Sigmoid colon (tissue), 7 donors: ENCODE measurements at places on chromosomes 1 and 21.
A peak's percentile ranks its signal among the peaks of the same experiment; 100 is the strongest.

DNA sequence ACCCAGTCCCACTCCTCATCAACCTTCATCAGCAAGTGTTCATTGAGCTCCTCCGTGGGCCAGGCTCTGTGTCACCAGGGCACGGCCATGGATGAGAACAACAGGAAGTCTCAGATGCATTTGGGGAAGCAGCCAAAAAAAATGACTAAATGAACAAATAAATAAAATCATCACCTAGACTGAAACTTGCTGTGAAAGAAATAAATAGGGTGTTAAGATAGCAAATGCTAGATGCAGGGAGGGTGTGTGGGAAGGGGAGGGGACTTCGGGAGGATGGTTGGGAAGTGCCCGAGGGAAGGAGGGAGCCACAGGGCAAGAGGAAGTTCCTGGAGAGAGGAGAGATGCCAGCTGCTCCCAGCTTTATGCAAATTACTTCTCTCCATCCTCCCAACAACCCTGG lies 696.7 kb downstream of the PTPRU start:
- DNase-seq: peak; percentile 26

GRCh38 chr1:158005224-158005623 lies 11.8 kb downstream of the KIRREL1 start:
- no peak for DNase-seq

GRCh38 chr1:151147132-151147503 lies 687 bp upstream of the SEMA6C start:
- no peak for DNase-seq

DNA sequence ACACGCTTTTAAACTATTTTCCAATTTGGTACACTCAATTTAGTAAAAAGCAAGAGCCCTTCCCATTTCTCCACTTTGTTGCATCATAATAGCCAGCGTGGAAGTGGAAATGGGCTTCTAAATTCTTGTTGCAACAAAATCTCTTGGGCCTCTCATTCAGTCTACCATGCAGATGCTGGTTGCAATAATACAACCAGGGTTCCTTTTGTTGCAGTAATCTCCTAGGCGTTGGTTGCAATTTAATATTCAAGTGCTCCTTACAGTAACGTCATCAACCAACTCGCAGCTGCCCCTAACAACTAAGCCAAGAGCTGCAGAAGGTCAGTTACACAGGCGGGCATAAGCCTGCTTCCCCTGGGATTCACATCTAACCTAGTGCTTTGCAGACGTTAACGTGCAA lies 2.7 kb upstream of the HDGF start:
- DNase-seq: no peak

DNA sequence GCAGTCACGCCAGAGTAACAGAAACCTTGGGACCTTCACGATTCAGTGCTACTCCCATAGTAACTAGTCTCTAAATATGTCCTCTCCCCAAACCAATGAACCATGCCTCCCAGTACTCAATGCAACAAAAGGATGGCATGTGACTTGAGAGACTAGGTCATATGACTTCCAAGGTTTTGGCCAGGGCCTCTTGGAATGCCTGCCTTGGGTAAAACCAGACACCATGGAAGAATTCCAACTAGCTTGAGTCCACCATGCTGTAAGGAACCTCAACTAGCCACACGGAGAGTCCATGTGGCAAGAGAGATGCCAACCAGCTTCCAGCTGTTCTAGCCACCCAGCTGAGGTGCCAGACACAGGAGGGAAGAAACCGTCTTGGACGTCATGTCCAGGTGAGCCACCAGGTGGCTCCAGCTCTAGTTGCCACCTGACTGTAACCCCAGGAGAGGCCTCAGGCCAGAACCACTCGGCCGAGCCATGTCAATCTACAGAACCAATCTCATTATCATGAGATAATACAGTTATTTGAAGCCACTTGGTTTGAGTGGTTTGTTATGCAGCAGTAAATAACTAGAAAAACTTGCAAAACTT lies 115.0 kb downstream of the SYF2 start:
- no peak for DNase-seq

GRCh38 chr1:46183079-46183847 lies 7.0 kb upstream of the P3R3URF start:
- DNase-seq: peak; percentile 72

DNA sequence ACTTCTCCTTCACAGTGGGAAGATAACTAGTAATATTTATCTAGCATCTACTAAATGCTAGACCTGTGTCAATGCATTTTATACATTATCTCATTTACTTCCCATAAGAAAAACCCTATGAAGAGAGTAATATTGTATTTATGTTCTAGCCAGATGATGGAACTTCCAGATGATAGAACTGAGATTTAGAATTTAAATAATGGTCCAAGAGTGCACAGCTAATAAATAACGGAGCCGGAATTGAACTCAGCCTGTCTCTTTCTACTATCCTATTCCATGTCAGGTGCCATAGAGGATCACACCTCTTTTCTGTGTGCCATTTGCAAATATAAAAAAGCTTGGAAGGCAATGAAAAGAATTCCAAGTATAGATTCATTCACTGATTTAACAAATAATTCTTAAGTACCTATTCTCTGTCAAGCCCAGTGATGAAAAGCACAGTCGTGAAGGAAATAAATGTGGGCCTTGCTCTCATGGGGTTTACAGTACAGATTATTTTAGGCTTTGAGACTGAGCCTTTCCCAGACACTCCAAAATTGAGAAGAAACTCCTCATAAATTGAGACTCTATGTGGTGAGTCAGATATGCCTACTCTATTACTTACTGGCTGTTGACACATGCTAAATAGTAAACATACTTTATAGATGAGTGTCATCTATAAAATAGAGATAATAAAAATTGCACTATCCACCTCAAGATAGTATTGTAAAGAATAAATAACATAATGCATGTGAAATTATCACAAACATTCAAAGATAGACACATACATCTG lies 378.0 kb upstream of the PRMT6 start:
- DNase-seq: no peak

DNA sequence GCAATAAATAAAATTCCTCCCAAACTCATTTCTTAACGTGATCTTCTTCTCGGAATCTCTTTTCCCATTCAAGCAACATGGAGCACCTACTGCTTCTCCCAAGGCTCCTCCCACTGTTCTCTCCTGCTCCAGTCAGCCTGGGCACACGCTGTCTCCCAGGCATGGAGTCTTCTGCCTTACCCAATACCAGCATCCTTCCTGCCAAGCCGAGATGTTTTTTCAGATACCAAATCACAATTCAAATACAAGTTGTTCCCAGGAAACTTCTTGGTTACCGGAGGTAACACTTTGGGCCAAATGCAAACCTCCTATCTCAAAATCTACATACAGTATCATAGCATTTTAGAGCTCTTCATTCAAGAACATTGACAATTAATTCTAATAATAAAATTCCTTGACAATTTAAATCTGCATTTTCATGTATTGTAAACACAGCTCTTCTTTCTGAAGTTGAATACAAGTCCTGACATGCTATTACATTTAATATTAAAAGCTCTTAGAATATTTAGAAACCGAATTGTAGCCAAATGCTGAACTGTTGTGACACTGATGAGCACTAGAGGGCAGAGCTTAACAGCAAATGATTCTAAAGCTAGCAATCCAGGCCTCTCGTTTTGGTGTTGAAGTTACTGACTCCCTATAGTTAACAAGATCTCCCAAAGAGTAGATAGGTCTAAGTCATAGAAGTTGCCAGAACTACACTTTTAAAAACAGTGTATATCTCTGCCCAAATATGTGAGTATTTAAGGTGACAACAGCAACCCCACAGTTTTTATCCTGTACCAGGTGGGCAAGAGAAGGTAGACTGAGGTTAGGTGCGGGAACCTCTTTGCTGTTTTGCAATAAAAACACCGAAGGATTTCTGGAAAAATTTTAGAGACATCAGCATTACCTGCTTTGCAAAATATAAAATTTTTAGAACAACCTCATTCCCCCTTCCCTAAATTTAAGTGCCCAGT lies 52.3 kb downstream of the BCAR3 start:
- no peak for DNase-seq

DNA sequence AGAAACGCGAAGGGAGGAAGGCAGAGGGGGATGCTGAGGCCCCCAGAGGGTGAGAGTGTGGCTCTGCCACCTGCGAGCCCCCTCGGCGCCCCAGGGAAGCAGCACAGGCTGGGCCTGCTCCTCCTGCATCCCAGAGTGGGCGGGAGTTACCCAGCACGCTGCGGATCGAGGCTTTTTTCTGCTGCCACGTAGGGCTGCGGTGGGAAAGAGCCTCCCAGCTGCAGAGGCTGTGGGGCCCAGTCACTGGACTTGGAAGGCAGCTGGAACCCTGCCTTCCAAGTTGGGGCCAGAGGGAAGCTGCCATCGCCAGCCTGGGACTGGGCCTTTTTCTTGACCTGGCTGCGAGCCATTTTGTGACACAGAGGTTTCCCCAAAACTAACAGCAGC lies 2.3 kb upstream of the GRIK3 start:
- no peak for DNase-seq
